DMS79 (cell line): ENCODE measurements at places on chromosomes 2 and 18.

DNA sequence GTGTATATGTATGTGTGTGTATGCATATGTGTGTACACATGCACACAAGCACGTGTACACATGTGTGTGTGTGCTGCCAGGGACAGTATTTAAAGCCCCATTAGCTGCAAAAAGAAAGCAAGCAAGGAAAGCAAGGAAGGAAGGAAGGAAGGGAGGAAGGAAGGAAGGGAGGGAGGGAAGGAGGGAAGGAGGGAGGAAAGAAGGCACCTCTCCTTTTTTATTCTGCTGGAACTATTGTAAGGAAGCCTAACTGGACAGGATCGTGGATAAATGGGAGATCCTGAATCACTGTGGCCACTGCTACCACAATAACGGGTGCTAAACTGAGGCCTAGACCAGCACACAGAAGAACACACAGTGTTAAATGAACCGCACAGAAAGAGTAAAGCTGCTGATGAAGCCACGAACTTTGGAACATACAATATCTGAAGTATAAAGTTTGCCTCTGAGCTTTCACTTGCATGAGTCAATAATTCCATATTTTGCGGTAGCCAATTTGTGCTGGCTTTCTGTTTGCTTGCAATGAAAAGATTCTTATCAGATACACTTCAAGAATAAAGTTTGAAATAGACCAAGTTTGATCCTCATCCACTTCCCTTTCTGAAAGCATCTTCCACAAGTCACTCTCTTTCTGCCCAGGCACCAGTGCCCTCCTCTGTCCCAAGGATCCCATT is 15.5 kb downstream of the CACNB4 start:
- no peak for DNase-seq

DNA sequence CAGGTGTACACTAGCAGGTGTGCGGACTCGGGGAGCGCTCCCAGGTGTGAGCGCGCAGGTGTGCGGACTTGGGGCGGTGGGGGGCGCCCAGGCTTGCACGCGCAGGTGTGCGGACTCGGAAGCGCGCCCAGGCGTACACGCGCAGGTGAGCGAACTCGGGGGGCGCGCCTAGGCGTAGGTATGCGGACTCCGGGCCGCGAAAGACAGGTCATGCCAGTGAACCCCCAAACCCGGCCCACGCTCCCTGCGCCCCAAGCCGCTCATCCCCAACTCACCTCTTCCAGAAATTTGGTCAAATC is 342 bp downstream of the CYB5A start:
- no peak for DNase-seq

DNA sequence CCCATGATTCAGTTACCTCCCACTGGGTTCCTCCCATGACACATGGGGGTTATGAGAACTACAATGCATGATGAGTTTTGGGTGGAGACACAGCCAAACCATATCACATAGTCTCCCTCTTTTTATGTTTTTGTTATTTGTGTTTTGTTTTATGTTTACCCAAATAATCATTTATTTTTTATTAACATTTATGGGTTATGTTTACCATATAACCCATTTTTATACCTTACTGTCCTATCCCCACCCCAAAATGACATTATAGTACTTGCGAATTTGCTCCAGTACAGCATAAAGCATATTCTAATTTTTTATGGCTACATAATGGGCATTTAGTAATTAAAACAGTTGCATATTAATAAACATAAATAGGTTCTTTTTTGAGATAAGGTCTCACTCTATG is 61.9 kb upstream of the TTC27 start:
- DNase-seq = no peak

DNA sequence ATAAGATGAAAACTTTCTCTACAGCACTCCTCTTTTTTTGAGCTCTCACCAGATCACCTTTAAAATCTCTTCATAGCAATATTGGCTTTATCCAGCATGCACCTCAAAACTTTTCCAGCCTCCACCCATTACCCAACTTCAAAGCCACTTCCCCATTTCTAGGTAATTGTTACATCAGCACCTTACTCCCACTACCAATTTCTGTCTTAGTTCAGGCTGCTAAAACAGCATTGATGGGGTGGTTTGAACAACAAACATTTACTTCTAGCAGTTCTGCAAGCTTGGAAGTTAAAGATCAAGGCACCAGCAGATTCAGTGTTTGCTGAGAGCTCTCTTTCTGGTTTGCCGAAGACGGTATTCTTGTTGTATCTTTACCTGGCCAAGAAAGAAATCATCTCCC is 114.0 kb upstream of the SLC39A10 start:
- DNase-seq = no peak

- no peak for DNase-seq
These were observed 66.8 kb upstream of the MC2R start for GRCh38 chr18:13982126-13982525.
